Activated CD8-positive, alpha-beta T cell treated with anti-CD3 and anti-CD28 coated beads for 36 hours (primary cell): ENCODE measurements at places on chromosomes 2 and 18.
A peak's percentile ranks its signal among the peaks of the same experiment; 100 is the strongest.

DNA sequence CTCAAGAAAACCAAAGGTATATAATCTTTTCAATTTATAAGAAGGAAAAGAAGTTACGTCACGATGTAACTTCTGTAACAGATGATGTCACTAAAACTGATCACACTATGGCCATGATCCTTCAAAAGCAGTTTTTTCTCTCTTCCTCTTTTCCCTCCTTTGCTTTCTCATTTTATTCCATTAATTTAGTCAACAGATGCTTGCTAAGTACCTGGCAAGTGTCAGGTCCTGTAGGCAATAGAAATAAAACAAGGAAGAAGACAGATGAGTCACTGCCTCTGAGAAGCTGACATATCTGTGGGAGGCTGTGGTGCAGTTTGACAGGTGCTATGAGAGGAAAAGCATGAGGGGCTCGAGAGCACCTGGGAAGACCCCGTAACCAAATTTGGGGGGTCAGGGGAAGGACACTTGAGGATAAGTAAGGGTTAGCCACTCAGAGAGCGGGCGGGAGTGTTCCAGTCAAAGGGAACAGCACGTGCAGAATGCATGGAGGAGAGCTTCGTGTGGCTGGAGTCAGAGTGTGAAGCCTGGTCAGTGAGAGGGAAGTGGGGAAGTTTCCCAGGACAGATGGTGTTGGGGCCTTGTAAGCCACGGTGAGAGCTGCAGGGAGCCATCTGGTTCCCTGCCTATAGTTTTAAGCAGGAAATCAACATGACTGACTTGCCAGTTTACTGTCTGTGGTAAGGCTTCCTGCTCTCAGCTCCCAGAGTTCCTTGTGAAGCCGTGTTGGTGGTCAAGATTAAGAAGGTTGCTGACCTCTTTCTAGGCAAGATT is 198.8 kb upstream of the FOSL2 start:
- peaks cover 11% of the 10 kb centered on the region for H3K4me1 ChIP-seq
- H3K27me3 ChIP-seq = no peaks in the 10 kb centered on the region
- DNase-seq = peak; percentile 5
- H3K27ac ChIP-seq = no peak overlapping the region
- no peak overlapping the region for H3K4me3 ChIP-seq
- peaks cover 4% of the 10 kb centered on the region for H3K36me3 ChIP-seq

GRCh38 chr2:163859951-163860350 is 124.1 kb upstream of the FIGN start:
- DNase-seq = no peak
- no peaks in the 10 kb centered on the region for H3K4me1 ChIP-seq
- no peak overlapping the region for H3K27ac ChIP-seq

DNA sequence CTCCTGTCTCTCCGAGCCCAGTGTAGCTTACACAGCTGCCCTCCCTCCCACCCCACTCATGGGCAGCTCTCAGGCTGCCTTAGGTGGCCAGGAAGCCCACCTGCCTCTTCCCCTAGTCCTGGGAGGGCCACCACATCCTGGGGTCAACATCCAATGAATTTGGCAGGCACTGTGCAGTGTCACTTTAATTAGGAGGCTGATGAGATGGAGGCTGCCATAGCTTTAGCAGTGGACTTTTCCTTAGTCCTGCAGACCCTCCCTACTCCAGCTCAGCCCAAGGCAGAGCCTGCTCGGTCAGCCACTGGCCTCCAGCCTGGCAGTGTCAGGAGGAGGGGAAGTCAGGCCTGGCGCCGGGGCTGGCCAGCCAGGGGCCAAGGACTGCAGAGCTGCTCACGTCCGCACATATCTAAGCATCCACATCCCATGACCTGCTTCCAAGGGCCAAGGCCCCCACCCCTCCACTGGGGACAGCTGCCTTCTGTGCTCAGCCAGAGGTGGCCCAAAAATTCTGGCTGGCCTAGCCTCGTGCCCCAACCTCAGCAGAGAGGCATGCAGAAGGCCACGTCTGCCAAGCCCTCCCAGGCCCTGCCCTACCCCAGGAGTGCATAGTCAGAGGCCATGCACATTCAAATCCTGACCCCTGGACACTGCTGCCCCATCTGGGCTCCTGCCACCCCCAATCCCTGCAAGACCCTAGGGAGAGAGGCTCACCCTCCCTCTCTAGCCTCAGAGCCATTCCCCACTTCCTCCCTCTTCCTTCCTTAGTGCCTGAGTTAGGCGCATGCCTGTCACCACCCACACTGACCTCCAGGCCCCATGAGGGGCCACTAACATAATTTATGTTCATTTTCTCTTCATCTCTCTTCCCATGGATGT is 33.1 kb downstream of the ADRA2B start:
- DNase-seq = no peak
- H3K4me1 ChIP-seq = no peaks in the 10 kb centered on the region
- no peak overlapping the region for H3K27ac ChIP-seq

GRCh38 chr2:63680455-63680854 is 91.7 kb downstream of the MDH1 start:
- H3K4me1 ChIP-seq = peaks cover 14% of the 10 kb centered on the region
- DNase-seq = no peak
- no peak overlapping the region for H3K27ac ChIP-seq
- no peak overlapping the region for H3K4me3 ChIP-seq
- H3K27me3 ChIP-seq = peaks cover 3% of the 10 kb centered on the region

- no peaks in the 10 kb centered on the region for H3K36me3 ChIP-seq
- H3K27ac ChIP-seq = no peak overlapping the region
- no peak for DNase-seq
- no peak overlapping the region for H3K4me3 ChIP-seq
- no peaks in the 10 kb centered on the region for H3K27me3 ChIP-seq
- H3K4me1 ChIP-seq = no peaks in the 10 kb centered on the region
These were observed 142.7 kb downstream of the FIGN start for GRCh38 chr2:163592954-163593622.

DNA sequence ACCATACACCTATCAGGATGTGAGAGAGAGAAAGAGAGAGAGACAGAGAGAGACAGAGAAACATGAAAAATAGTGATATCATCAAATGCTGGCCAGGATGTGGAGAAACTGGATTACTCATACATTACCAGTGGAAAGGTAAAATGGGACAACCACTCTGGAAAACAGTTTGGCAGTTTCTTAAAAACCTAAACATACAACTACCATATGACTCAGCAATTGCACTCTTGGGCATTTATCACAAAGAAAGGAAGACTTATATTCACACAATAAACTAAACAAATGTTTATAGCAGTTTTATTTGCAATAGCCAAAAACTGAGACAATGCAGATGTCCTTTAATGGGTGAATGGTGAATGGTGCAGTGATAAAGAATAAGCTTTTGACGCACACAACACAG is 29.1 kb downstream of the SLC4A3 start:
- no peak overlapping the region for H3K27ac ChIP-seq
- peaks cover 33% of the 10 kb centered on the region for H3K27me3 ChIP-seq
- no peak for DNase-seq
- peaks cover 1% of the 10 kb centered on the region for H3K36me3 ChIP-seq

DNA sequence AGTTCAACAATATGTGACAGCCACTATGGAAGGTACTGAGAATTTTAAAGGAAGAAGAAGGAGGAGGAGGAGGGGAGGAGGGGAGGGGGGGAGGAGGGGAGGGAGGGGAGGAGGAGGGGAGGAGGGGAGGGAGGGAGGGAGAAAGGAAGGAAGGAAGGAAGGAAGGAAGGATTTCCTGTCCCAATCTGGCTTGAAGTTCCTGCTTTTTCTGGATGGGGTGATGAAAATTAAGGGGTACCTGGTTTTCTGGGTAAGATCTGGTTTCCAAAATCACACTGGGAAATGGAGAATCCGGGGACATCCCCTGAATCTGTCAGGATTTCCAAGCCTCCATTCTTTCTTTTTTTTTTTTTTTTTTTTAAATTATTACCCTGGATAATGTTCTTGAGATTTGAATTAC is 271.8 kb downstream of the MTX2 start:
- H3K27ac ChIP-seq = no peak overlapping the region
- H3K36me3 ChIP-seq = no peaks in the 10 kb centered on the region
- H3K27me3 ChIP-seq = peaks cover 8% of the 10 kb centered on the region

GRCh38 chr2:239118264-239118663 is 270.4 kb downstream of the TWIST2 start:
- H3K27ac ChIP-seq = no peak overlapping the region
- no peak overlapping the region for H3K4me3 ChIP-seq
- DNase-seq = no peak
- H3K4me1 ChIP-seq = peaks cover 11% of the 10 kb centered on the region

- H3K27ac ChIP-seq = no peak overlapping the region
- no peaks in the 10 kb centered on the region for H3K4me1 ChIP-seq
- no peak overlapping the region for H3K4me3 ChIP-seq
- no peaks in the 10 kb centered on the region for H3K36me3 ChIP-seq
These were observed 1029.1 kb upstream of the KLHL29 start for GRCh38 chr2:22355816-22356433.

- H3K4me3 ChIP-seq = no peak overlapping the region
- no peaks in the 10 kb centered on the region for H3K27me3 ChIP-seq
- DNase-seq = no peak
These were observed 55.3 kb upstream of the AFF3 start for GRCh38 chr2:100197631-100198153.

GRCh38 chr18:72542342-72542741 is 1.8 kb downstream of the CBLN2 start:
- peaks cover 6% of the 10 kb centered on the region for H3K4me1 ChIP-seq
- H3K27ac ChIP-seq = no peak overlapping the region
- DNase-seq = no peak
- peaks cover 34% of the 10 kb centered on the region for H3K27me3 ChIP-seq

DNA sequence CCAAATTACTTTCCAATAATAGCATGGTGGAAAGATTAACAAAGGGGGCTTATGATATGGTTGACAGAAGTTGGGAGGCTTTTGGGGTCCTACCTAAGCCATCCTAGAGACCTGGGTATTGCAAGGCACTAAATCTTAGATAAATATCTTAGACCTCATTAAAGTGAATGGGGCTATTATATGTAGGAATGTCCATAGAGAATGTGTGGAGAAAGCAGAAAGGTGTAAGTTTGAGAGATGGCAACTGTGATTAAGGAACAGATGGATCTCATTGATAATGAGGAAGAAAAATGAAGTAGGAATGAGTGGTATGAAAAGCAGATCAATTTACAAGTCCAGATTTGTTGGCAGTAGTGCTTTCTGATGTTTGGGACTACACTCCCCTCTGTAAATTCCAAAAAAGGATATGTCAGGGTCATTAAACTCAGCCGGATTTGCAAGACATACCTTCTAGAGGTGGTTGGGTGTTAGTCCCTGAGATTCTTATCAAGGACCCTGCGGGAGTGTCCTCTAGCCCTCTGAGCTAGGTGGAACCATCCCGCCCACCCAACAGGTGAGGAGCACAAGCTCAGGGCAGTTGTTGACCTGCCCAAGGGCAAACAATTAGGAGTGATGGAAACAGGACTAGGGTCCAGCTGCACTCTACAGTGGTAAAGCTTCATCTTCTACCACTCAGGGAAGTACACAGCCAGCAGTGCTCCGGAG is 12.1 kb downstream of the TCF7L1 start:
- H3K27ac ChIP-seq = no peak overlapping the region
- no peak for DNase-seq
- no peaks in the 10 kb centered on the region for H3K4me1 ChIP-seq
- no peaks in the 10 kb centered on the region for H3K36me3 ChIP-seq
- no peak overlapping the region for H3K4me3 ChIP-seq
- H3K27me3 ChIP-seq = peaks cover 14% of the 10 kb centered on the region

DNA sequence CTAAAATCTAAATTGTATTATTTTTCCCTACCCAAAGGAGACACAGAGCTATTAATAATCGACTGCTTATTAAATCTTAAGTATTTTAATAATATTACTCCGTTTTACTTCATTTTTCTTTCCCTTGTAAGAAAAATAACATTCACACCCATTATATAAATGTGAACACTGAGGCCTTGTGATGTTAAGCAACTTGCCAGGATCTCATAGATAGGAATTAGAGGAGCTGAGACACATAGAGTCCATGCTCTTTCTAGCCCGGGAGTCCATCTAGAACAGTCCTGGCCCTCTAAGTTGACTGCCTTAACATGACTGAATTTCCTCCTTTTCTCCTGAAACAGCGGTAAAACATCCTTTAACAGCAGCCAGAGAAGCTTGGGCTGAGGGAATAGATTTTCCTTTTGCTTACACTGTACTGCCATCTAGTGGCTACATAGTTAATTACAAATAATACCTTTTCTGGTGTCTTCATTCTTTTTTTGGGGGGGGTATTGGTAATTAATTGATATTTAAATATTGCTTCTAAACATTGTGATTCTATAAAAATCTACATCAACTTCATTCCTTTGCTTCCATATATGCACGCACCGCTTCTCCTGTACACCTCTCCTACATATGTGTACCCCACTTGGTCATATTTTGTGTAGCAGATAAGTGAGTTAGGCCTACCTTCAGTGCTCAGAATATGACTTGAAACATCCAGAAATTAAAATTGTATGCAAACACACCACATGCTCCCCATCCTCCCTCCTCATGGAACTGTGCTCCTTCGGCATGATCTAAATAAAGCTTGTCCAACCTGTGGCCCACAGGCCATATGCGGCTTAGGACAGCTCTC is 125.8 kb upstream of the HNMT start:
- no peak for DNase-seq
- H3K4me3 ChIP-seq = no peak overlapping the region
- H3K27ac ChIP-seq = no peak overlapping the region
- peaks cover 7% of the 10 kb centered on the region for H3K27me3 ChIP-seq

DNA sequence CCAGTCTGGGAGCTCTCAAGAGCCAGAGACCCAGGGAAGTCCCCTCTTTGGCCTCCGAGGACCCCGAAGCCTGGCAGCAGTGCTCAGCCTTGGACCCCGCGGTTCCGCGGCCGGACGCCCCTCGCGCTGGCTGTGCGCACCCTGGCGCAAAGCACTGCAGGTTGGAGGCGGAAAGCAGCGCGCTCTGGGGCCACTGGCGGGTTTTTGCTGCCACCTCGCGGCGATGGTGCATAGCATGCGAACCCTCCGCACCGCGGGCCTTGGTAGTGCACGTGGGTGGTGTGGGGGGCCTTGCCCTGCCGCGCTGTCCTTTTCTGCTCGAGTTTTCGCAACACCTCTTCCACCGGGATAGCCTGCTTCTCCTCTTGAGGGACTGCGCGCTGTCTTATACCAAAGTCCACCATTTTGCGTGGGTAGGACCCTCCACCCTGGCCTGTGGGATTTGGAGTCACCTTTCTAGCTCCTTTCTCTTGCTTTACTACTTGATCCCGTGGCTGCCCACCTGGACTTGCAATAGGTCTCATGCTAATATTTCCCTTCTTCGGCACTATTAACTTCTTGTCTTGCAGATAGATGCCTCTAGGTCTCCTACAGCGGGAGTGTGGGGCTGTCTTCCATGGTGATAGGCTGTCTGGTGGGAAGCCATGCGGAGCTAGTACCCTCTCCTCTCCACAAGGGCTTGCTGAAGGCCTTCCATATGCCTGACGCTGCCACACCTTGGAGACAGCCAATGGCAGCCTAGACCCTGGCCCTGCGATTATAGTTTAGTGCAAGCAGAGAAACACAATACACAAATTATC is 14.3 kb downstream of the SIX3 start:
- H3K27me3 ChIP-seq = peaks cover 48% of the 10 kb centered on the region
- DNase-seq = peak; percentile 81
- H3K27ac ChIP-seq = no peak overlapping the region

- DNase-seq = peak; percentile 72
- peak overlapping the region; percentile 65 for H3K27ac ChIP-seq
- peaks cover 58% of the 10 kb centered on the region for H3K4me1 ChIP-seq
- peaks cover 18% of the 10 kb centered on the region for H3K36me3 ChIP-seq
- no peak overlapping the region for H3K4me3 ChIP-seq
These were observed 65.1 kb downstream of the CUL3 start for GRCh38 chr2:224520064-224520463.
